ENCODE measurements at places on chromosomes 6 and 20.

DNA sequence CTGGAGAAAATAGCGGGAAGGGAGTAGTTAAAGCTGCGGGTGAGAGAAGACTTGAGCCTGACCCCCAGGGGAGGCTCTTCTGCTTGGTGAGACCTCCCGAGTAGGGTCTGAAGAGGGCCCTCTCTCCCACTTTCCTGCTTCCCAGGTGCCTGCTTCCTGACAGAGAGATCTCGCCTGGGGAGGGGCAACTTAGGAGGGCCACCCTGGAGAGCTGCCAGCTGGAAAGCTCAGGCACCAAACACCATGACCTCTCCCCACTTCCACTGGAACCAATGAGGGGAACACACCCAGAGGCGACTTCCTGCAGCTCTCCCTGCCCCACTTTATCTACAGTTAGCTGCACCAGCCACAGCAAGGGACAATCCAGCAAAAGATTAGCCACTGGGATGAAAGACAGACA lies 208.0 kb downstream of the TBXT start:
- DNase-seq, result no peak

- no peak for DNase-seq
Observed at GRCh38 chr20:52251136-52251700, 59.6 kb upstream of the ZFP64 start.

- DNase-seq, result no peak
Observed at GRCh38 chr6:69827276-69827893, 30.6 kb upstream of the LMBRD1 start.

DNA sequence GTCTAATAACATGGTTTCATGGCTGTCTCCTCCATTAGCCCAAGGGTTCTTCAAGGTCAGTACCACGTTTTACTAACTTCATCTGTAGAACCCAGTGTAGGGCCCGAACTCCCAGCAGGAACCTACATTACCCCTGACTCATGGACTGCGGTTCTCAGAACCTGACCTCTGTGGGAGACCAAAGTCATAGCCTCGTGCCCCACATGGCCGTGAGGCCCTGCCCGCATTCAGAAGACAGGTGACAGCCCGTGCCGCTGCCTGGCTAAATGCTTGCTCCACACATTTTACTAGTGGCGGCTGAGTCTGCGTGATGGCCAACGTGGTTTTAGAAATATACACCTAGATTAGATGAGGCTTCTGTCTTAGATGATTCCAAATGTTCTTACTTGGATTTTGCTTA lies 94.9 kb downstream of the CDH4 start:
- no peak for DNase-seq

DNA sequence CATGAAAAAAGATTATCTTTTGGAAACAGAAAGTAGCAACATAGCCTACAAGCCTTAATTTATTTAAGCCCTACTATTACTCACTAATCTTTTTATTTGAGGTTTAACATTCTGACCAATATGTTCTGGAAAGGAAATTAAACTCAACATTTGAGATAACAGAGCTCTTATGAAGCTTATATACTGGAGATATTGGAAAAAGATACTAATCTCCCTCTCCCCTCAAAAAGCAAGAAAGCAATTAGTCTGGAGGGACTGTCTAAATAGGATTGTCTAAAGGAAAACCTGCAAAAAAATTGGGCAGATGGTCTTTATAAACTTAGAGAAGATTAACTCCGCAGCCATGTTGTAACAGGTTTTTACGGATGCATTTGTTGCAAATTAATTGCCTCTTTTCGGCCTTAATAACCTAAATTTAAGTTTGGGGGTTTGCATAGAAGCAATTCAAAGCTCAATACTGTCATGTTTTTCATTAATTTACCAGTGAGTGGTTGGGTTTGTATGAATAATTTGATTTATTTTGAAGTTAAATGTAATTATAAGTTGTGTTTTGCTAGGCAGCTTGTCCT lies 79.1 kb downstream of the SHLD1 start:
- DNase-seq, result no peak

GRCh38 chr6:40472353-40472752 lies 114.8 kb downstream of the LRFN2 start:
- DNase-seq, result peak; percentile 45

Measured in NCI-H446 treated with DMSO at 0.1 percent for 48 hours (cell line).